Stimulated activated CD8-positive, alpha-beta memory T cell treated with anti-CD3 and anti-CD28 coated beads, Interleukin-4, amount 100 ng/mL, for 4 hours (primary cell): ENCODE measurements at places on chromosomes 16 and 17.

DNA sequence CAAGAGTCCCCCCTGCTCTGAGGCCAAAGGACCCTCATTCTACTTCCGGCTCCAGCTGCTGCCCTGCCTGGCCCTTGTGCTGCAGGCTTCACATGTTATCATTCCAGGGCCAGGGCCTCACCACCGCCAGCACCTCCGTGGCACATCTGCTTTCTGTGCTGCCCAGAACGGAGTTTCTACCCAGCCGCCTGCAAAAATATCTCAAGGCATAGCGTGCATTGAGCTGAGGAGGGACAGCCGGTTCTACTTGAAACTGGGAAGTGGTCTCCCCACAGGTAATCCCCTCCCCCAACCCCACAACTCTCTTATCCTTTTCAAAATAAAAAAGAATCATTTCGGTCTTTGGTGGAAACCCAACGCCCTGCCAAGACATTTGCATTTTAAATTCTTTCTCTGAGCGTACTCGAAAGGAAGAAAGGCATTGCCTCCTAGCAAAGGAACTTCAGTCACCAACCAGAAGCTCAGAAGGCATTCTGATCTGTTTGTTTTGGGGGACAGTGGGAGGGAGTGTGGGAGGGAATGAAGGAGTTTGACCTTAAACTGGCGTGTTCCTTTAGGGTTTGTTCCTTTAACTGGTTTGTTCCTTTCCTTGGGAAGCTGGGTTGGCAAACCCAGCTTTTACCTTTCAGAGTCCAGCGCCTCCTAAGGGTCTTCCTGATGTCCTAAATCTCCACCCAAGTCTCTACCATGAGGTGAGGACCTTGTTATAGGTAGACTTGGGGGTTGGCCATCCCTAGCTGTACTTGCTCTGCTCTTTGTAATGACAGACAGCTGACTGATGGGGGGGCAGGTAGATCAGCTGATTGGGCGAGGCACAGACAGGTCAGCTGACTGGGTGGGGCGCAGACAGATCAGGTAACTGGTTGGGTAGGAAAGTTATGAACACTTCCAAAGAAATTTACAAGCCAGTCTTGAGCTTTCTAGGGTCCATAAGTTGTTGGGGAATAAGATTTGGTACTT is 33.4 kb upstream of the PIK3R6 start:
- DNase-seq: no peak

DNA sequence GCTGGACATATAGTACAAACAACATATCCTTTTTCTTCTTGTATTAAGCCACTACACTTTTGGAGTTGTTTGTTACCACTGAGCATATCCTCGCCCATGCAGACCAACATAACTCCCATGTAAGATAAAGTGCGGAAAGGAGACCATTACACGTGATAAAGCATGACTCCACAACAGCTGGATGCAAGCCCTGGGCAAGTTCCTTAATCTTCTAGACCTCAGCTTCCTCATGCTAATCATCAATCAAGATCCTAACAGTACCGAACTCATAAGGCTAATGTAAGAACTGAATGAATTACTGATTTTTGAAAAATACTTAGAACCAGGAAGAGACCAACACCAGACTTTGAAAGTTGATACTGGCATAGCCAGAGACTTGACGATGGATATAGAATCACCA is 47.0 kb upstream of the GSG1L start:
- DNase-seq: no peak

DNA sequence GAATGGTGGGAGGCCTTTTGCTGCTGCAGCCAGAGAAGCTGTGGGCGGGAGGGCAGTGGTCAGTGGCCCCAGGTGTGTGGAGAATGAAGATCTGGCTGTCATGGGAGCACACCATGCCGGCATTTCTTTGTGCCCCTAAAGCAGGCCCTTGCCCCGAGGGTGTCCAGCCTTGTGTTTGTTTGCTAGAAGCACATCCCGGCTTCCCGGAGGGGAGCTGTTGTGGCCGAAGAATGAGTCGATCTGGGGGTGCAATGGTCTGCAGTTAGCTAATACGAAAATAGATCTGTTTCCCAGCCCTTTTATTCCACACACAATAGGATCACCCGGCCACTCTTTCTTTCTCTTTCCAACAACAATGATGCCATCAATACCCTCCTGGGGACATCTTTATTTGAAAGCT is 228.8 kb downstream of the CBLN1 start:
- DNase-seq: no peak

DNA sequence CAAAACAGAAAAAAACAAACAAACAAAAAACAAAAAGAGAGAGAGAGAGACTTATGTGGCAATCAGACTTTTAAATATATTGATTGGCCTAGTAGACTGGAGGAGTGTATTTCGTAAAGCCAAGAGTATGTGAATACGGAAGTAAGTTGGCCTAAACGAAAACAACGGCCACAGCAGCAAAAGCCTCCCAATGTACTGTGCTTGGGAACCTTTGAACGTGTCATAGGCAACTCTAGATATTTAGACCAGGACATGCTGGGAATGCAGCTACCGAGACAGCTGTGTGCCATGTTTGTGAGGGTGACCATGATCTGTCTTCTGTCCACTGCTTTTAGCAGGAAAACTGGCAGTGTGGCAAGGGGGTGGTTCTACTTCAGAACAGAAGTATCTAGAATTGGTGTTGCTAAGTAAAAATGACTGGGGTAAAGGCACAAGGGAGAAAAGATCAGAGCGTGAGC is 7.4 kb downstream of the MAF start:
- DNase-seq: no peak

DNA sequence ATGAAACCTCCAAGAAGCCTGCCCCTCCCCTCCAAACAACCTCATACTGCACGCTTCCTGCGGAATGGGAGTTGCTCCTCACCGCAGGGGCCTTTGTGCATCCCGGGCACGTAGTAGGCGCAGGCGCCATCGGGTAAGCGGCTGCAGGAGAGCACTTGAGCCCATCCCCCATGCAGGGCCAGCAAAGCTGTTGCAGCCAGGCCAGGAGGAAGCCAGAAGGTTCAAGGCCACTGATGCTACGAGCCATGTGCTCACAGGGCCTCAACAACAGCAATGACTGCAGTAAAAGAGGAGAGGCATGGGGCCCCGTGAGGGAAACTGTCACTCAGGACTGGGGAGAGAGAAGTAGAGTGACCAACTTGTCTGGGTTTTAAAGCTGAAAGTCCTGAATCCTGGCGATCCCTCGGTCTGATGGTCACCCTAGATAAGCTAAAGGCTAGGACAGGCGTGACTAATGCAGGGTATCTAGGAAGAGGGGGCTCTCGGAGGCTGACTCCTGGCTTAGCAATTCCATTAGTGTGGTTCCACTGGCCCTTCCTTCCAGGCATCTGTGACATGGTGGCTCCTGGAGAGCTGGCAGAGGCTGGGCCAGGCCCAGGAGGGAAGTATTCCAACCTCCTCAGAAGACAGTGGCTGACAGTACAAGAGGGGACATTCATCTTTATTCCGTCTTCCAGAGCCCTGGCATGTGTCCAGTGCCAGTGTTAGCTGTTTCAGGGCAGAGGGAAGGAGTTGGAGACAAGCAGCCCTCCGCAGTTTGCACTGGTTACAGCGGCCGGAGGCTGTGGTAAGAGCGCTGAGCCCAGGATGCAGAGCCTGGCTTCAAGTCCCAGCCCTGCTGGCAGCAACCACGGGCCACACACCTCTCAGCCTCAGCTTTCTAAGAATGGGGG is 20.8 kb downstream of the GOSR2 start:
- no peak for DNase-seq

GRCh38 chr16:12271006-12271405 is 294.5 kb downstream of the SNX29 start:
- DNase-seq: no peak

- no peak for DNase-seq
Measured at GRCh38 chr17:29243792-29244191, 2.9 kb upstream of the CRYBA1 start.

DNA sequence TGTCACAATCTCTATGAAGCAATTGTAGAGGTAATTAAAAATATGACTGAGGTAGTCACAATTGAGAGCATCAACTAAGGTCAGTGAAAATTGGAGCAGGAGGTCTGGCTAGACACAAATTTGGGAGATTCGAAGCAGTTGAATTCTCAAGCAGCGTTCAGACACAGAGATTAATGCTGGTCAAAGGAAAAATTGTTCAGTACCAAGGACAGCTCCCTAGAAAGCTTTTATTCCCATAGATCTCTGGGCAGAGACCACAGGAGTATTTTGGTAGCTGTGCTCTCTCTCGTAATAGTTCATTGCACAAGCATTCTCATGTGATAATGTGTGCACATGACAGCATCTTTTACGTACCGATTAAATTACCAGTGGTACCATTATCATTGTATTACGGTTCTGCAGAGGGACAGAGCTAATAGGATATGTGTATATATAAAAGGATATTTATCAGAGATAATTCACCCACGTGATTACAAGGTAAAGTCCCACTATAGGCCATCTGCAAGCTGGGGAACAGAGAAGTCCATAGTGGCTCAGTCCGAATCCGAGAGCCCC is 387.5 kb upstream of the HSBP1 start:
- no peak for DNase-seq

DNA sequence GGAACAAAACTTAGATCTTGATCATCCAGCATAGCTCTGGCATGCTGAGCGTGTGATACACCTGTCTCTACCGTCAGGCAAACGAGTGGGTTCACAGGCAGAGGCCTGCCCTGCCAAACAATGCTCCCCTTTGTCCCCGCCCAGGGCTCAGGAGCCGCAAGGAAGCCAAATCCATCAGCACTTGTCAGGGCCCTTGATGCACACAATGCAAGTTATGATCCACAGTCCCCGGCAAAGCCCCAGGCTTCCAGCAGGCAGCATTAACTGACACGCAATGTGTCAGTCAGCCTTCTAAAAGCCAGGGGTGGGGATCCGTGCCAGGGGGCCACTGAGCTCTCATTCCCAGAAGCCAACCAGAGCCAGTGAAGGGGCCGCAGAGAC is 460.9 kb downstream of the SLC39A11 start:
- DNase-seq: no peak

DNA sequence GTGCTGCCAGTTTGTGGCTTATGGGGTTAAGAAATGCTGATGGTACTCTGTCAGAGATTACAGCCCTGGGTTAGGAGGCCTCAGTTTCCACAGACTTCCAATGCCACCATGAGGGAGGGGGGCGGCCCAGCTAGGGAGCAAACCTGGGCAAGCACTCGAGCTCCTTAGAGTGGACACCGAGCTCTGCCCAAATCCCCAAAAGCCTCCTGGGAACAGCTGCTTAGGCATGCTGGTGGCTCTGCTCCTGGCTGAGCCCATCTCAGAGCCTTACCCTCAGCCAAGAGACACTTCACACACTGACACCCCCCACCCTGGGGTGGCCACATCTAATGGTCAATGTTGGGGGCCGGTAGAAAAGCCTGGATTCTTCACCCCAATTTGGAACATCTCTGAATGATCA is 66.1 kb downstream of the C16orf78 start:
- DNase-seq: no peak

- DNase-seq: no peak
Measured at GRCh38 chr17:4482338-4483011, 16.2 kb upstream of the SPNS2 start.

DNA sequence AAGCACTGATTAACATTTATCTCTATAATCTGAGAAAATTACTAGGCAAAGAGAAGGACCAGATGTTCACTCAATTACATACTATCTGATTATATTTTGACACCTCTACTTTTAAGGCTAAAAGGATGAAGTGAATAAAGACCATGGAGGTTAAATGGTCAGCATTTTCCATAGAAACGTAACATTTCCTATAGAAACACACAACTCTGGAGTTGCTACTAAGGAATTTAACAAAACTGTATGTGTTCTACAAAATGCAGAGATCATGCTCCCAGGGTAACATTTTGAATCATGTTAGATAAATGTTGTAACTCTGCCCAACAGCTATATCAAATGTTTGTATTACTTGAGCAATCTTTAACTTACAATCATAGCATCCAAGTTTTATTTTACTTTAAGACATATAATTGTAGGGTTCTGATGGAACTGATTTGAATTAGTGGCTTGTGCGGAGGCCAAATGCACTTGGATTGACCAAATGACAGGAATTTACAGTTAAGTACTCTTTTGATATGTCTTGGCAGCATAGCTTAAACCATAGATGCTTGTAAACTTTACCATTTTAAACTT is 97.7 kb downstream of the RPGRIP1L start:
- DNase-seq: no peak

GRCh38 chr17:68400404-68400735 is 56.9 kb downstream of the WIPI1 start:
- DNase-seq: no peak

GRCh38 chr17:73983621-73984400 is 219.7 kb upstream of the RPL38 start:
- no peak for DNase-seq

GRCh38 chr17:50961282-50962220 is 95.4 kb upstream of the TOB1 start:
- DNase-seq: no peak

DNA sequence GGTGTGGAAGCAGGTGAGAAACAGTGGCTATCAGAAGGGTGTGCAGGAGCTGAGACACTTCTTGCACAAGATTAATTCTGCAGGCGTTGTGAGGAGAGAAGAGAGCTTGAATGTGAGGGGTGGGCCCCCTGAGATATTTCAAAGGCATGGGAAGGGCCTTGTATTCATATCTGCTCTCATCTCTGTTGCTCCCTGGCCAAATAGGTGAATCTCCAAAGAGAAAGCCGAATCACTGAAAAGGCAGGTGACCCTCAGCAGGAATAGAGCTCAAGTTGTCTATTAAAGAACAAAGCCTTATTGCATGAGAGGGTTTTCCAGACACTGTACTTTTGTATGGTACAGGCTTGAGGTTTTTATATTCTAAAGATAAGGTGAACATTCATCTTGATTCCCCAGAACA is 373.1 kb downstream of the TMEM114 start:
- no peak for DNase-seq

- no peak for DNase-seq
Measured at GRCh38 chr17:81612172-81612970, 24.5 kb downstream of the NPLOC4 start.

GRCh38 chr16:8673611-8674412 is 605 bp upstream of the ABAT start:
- no peak for DNase-seq

- no peak for DNase-seq
Measured at GRCh38 chr16:23107117-23107516, 42.1 kb downstream of the USP31 start.

- no peak for DNase-seq
Measured at GRCh38 chr16:28261942-28262341, 30.4 kb upstream of the SBK1 start.

GRCh38 chr16:84879569-84880487 is 60.0 kb downstream of the CRISPLD2 start:
- DNase-seq: no peak

- DNase-seq: no peak
Measured at GRCh38 chr17:37848690-37849616, 75.3 kb upstream of the TBC1D3K start.
